ENCODE measurements at places on chromosomes 7 and 10. TPM values are rescaled to one million over a fixed set of nuclear protein-coding genes. Genes with fewer than 3 reads are reported as not detected.

Gene FRMD4A
- total RNA-seq: 28.2 TPM

Gene PODXL
- total RNA-seq: 9.6 TPM

Gene UBN2
- 34.1 TPM for total RNA-seq

Gene ADCYAP1R1
- total RNA-seq: not detected

Gene HACD1
- total RNA-seq: 2.7 TPM

Gene TBX20
- total RNA-seq: not detected

Gene MEOX2
- 4.9 TPM for total RNA-seq

Gene SHLD2
- total RNA-seq: 26.2 TPM

Gene CPN1
- not detected for total RNA-seq

Gene ACTR3C
- total RNA-seq: 5.5 TPM

Gene LRGUK
- total RNA-seq: 0.25 TPM

Gene SPAG6
- total RNA-seq: not detected

Gene PON1
- total RNA-seq: 0.52 TPM

Gene PLPP4
- 0.42 TPM for total RNA-seq

Gene IFRD1
- 31.2 TPM for total RNA-seq

Gene RGR
- not detected for total RNA-seq

Gene ERVW-1
- not detected for total RNA-seq

Gene SEPTIN14
- total RNA-seq: not detected

Gene HYAL4
- total RNA-seq: 2.2 TPM

Gene KEL
- total RNA-seq: 0.47 TPM

Gene EEPD1
- 21.1 TPM for total RNA-seq

Gene ZMYND11
- 47.7 TPM for total RNA-seq

Gene SYT15B
- total RNA-seq: 1.3 TPM

Gene AZGP1
- 1,064 TPM for total RNA-seq

Gene SAMD9L
- total RNA-seq: 1.3 TPM

Gene AKR1D1
- total RNA-seq: 0.10 TPM

Gene LBX1
- not detected for total RNA-seq

Gene CCDC186
- 32.6 TPM for total RNA-seq

Gene OR2A12
- total RNA-seq: not detected

Gene FFAR4
- total RNA-seq: 0.75 TPM

Gene ST8SIA6
- total RNA-seq: 0.76 TPM

Gene PDE6C
- total RNA-seq: not detected

Gene MBL2
- total RNA-seq: not detected

Gene LHPP
- 12.0 TPM for total RNA-seq

Gene GIMAP6
- total RNA-seq: 6.2 TPM

Measured in lower leg skin (tissue), 4 donors.